ENCODE measurements at places on chromosomes 3 and 15.

DNA sequence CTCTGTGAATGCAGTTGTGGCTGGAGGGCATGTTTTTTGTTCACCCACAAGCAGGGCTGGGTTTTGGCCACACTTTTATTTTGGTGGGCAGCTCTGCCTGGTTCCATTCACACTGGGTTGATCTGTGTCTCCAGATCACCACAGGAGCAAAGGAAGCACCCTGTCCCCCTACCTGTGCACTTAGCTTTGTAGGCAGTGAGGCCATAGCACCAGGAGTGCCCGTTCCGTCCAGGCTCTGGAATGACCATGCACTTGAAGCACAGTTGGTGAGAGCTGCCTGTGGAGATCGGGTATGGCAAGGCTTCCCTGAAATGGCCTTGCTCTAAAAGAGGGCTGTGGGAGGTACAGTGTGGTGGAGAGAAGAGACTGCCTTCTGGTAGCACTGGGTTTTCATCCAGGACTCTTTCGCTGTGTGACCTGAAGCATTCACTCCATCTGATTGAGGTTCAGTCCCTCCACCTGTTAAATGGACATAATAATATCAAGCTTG lies 31.7 kb downstream of the MINAR1 start:
- no peak for DNase-seq

DNA sequence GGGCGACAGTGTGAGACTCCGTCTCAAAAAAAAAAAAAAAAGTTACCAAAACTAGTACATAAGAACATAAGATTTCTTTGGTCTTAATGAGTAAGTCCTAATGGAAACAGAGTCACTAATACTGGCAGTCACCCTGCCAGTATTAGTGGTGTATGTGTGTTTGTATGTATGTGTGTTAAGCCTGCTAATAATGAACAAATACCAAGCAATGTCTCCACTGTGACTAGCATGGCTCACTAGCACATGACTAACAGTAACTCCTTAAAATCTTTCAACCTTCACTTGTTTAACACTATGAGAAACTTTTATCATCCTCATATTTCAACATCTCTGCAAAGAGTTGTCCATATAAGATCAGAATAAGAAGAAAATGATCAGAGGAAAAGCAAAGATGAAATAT lies 231.0 kb upstream of the ATP11B start:
- DNase-seq, result no peak

DNA sequence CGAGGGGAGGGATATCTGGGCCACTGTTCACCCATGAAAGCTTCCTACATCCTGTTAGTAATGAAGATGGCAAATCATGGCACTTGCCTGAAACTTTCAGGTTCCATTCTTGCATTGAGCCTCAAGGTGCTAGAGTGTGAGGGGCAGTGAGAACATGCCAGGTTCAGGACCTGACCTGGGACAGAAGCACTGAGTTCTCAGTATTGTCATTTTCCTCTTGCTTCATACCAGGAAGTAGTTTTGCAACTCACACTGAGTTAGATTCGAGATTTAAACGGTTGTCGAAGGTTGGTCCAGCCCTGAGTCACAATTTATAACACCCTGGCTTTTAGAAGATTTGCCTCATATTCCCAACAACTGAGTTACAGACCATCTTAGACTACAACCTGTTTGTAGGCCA lies 11.8 kb upstream of the MEIS2 start:
- no peak for DNase-seq

GRCh38 chr15:23912191-23912590 lies 225.1 kb upstream of the NDN start:
- DNase-seq, result no peak

DNA sequence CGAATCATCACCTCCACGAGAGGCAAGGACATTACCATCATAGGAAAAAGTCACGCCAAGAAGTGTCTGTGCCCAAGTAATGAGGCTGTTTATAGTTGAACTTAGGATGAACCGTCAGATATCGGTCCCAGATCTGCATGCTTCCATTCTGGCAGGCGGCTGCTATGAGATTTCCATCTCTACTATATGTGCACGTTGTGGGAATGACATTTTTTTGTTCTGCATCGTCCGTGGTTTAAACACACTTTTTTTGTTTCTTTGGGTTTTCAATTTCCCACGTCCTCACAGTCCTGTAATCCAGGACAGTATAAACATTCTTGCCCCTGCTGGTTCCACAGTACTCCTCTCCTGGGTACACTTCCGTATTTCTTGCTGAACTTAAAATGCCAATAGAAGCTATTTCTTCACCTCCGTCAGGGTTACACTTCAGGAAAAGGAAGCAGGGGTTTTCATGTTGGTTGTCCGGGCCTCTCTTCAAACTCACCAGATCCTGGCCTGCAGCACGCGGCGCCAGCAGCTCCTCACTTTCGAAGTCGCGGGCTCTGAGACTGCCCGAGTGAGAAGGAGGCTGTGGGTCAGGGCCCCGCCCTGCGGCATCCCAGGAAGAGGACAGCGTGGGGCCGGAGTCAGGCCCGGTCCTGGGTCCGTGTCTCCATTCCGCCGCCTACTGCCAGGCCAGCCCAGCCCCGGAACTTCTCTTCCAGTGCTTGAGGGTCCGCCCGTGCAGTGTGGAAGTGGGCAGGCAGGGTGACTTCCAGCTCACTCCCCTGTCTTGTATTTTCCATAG lies 9.8 kb upstream of the TM4SF4 start:
- no peak for DNase-seq

GRCh38 chr15:70521576-70522322 lies 241.6 kb downstream of the UACA start:
- no peak for DNase-seq

- no peak for DNase-seq
These were observed 111.4 kb downstream of the OPA1 start for GRCh38 chr3:193704431-193704830.

DNA sequence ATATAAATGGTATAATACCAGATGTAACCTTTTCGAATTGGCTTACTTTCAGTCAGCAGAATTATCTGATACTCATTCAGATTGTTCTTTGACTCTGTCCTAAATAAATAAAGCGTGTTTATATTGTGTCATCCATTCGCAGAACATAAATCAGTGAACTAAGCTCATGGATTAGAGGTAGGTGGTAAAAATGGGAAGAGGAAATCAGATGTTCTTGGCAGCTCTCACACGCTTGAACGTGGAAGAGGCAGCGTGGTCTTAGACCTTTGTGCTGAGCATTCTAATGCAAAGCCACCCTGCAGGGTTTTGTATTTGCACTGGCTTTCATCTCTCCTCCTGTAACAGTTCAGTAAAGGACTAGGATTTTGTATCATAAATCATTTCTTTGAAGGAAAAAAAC lies 441.4 kb downstream of the GABRG3 start:
- DNase-seq, result no peak

All from stimulated activated CD4-positive, alpha-beta T cell treated with anti-CD3 and anti-CD28 coated beads, TNF-alpha, amount 100 ng/mL, for 24 hours (primary cell).